Common myeloid progenitor, CD34-positive (primary cell): ENCODE measurements at places on chromosomes 11 and 22.

- no peak overlapping the region for H3K4me3 ChIP-seq
- no peak overlapping the region for H3K27ac ChIP-seq
- no peaks in the 10 kb centered on the region for H3K27me3 ChIP-seq
- no peak for DNase-seq
- no peaks in the 10 kb centered on the region for H3K36me3 ChIP-seq
Observed at GRCh38 chr11:59223611-59224010, 10.9 kb upstream of the MPEG1 start.

DNA sequence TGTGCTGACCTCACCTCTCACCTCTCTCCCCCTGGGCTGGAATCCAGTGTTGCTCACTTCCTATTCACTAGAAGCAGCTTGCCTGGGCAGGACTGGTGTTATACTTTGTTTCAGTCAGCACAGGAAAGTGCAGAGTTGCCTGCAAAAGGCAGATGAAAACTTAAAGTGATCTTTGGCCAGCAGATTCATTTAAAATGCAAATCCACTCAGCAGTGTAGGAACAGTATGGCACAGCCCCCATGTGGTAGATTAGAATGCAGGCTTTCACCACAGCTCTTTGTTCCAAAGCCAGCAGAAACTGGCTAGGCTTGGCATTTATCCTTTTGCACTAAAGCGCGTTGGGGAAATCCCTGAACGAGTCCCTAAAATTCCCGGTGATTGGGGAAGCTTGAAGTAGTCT lies 301.2 kb downstream of the OR4C45 start:
- no peak overlapping the region for H3K27ac ChIP-seq
- no peaks in the 10 kb centered on the region for H3K4me1 ChIP-seq
- H3K4me3 ChIP-seq = no peak overlapping the region
- no peaks in the 10 kb centered on the region for H3K36me3 ChIP-seq

- H3K36me3 ChIP-seq = peaks cover 2% of the 10 kb centered on the region
- H3K27ac ChIP-seq = no peak overlapping the region
- no peak for DNase-seq
- no peak overlapping the region for H3K4me3 ChIP-seq
- H3K4me1 ChIP-seq = no peaks in the 10 kb centered on the region
- H3K27me3 ChIP-seq = no peaks in the 10 kb centered on the region
Observed at GRCh38 chr22:45775062-45775461, 103.4 kb downstream of the ATXN10 start.

DNA sequence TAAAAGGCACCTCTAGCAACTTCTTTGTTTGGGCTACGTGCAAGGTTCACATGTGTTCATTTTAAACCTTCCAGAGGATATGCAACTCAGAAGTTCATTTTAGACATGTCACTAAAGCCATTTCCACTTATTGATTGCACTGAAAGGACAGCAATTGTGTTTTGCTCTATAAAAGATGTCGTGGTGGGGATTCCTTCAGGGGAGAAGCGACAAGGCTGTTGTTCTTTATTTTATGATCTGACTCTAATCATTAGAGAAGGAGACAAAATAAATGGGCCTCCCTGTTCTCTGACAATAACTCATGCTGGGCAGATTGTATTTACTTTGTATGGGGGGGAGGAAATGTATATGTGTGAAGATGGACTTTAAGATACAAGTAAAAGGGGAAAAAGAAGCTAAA lies 370.1 kb upstream of the ARHGAP42 start:
- H3K36me3 ChIP-seq = no peaks in the 10 kb centered on the region
- H3K27me3 ChIP-seq = no peaks in the 10 kb centered on the region
- no peak overlapping the region for H3K27ac ChIP-seq
- DNase-seq = no peak
- no peaks in the 10 kb centered on the region for H3K4me1 ChIP-seq

DNA sequence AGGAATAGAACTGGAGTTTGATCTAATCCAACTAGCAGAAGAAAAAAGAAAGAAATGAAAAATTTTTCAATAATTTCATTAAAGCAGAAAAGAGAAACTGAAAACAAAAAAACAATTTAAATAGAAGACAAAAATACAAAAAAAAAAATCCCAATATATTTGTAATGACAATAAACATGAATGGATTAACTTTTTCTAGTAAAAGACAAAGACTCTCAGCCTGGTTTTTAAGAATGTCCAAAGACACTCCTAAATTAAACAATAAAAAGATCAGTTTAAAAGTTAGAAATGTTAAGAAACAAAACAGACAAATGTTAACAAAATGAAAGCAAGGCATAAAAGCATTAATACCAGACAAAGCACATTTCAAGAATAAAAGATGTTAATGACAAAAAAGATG lies 50.3 kb upstream of the ME3 start:
- H3K4me1 ChIP-seq = peaks cover 2% of the 10 kb centered on the region
- H3K27ac ChIP-seq = no peak overlapping the region

- H3K27ac ChIP-seq = no peak overlapping the region
- peak; percentile 72 for DNase-seq
- H3K36me3 ChIP-seq = peaks cover 76% of the 10 kb centered on the region
- no peak overlapping the region for H3K4me3 ChIP-seq
- H3K4me1 ChIP-seq = peaks cover 75% of the 10 kb centered on the region
Observed at GRCh38 chr22:17106785-17107546, 14.2 kb downstream of the TMEM121B start.

GRCh38 chr11:96393753-96394348 lies 4.0 kb downstream of the JRKL start:
- H3K4me1 ChIP-seq = peaks cover 12% of the 10 kb centered on the region
- H3K4me3 ChIP-seq = no peak overlapping the region
- H3K36me3 ChIP-seq = peaks cover 2% of the 10 kb centered on the region
- no peak overlapping the region for H3K27ac ChIP-seq

GRCh38 chr11:60887556-60887955 lies 18.8 kb downstream of the PRPF19 start:
- H3K4me3 ChIP-seq = no peak overlapping the region
- no peak overlapping the region for H3K27ac ChIP-seq
- DNase-seq = peak; percentile 70
- H3K27me3 ChIP-seq = no peaks in the 10 kb centered on the region

DNA sequence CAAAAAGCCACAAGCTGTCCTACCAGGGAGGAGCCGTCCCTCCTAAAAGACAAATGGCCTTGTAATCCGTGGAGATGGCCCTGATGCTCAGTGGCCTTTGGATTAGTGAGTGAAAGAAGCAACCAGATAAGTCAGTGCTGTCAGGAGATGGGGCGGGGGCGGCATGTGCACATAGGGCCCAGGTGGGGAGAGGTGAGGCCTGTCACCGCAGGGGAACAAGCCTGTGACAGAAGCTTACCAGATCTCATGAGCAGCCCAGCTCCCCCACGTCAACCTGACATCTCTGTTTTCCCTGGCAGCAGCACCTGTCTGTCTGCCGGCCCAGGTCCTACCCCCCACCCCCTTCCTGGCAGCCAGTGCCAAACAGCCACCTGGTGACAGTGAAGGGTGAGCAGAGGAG lies 162.6 kb downstream of the BUD13 start:
- H3K36me3 ChIP-seq = no peaks in the 10 kb centered on the region
- no peak overlapping the region for H3K4me3 ChIP-seq
- no peaks in the 10 kb centered on the region for H3K4me1 ChIP-seq
- H3K27me3 ChIP-seq = no peaks in the 10 kb centered on the region
- no peak for DNase-seq
